ENCODE measurements at places on chromosomes 2 and 18. TPM values are rescaled to one million over a fixed set of nuclear protein-coding genes. Genes with fewer than 3 reads are reported as not detected.

WDR43 gene
- total RNA-seq = 129 TPM

POU3F3 gene
- not detected for total RNA-seq

DNA sequence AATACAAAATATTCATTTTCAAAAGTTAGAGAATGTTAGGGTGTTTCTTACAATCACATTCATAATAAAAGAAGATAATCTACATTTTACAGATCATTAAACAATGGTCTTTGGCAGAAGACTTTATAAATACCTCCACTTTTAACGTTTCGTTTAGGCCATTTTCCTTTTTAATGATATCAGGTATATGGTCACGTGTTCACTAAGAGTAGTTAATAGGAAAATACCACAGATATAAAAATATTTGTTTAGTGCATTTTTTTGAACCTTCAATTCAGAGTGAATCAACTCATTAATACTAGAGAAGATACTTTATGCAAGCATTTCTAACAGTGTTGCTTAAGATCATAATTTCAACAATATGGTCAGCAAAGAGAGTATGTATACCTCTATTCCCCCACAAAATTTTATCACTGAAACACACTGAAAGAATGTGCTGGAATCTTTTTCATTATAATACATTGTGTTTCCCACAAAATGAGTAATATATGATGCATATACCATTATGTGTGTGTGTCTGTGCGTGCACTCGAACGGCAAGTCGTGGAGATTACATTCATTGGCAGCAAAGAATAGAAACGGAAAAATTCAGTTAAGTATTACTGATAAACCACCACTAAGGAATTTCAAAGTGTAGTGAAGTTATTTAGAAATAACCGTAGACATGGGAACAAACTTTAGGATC lies 319.9 kb upstream of the THUMPD2 start:
- H3K4me3 ChIP-seq = no peak overlapping the region
- no peak overlapping the region for H3K27ac ChIP-seq
- H3K4me1 ChIP-seq = no peaks in the 10 kb centered on the region
- no peaks in the 10 kb centered on the region for H3K27me3 ChIP-seq
- H3K36me3 ChIP-seq = no peaks in the 10 kb centered on the region

DNA sequence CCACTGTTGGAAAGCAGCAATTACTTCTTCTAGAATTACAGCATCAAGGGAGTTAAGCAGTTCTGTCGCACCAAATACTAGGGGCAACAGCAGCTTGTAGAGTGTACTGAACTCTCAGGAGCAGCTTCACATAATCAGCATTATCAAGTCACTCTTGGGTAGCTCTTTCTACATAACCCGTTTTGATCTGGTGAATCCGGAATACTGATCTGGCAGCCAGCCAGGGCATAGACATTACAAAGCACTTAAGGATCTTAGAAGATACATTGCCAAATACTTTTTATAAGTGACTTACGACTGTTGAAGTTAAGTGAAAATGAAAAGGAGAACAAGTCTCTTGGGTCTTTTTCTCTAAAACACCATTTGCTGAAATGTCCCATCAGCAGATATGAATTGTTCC lies 73.2 kb upstream of the NETO1 start:
- H3K27ac ChIP-seq = no peak overlapping the region
- DNase-seq = no peak
- H3K4me1 ChIP-seq = no peaks in the 10 kb centered on the region
- H3K4me3 ChIP-seq = no peak overlapping the region
- H3K36me3 ChIP-seq = no peaks in the 10 kb centered on the region

- H3K27ac ChIP-seq = no peak overlapping the region
- H3K4me3 ChIP-seq = no peak overlapping the region
- H3K36me3 ChIP-seq = no peaks in the 10 kb centered on the region
- DNase-seq = no peak
- H3K27me3 ChIP-seq = peaks cover 3% of the 10 kb centered on the region
These were observed 67.1 kb downstream of the CERKL start for GRCh38 chr2:181589779-181590178.

- no peak overlapping the region for H3K27ac ChIP-seq
- DNase-seq = no peak
- peaks cover 3% of the 10 kb centered on the region for H3K27me3 ChIP-seq
- no peak overlapping the region for H3K4me3 ChIP-seq
- peaks cover 28% of the 10 kb centered on the region for H3K4me1 ChIP-seq
These were observed 28.9 kb upstream of the RNF152 start for GRCh38 chr18:61921621-61922235.

OTOS gene
- not detected for total RNA-seq

DNA sequence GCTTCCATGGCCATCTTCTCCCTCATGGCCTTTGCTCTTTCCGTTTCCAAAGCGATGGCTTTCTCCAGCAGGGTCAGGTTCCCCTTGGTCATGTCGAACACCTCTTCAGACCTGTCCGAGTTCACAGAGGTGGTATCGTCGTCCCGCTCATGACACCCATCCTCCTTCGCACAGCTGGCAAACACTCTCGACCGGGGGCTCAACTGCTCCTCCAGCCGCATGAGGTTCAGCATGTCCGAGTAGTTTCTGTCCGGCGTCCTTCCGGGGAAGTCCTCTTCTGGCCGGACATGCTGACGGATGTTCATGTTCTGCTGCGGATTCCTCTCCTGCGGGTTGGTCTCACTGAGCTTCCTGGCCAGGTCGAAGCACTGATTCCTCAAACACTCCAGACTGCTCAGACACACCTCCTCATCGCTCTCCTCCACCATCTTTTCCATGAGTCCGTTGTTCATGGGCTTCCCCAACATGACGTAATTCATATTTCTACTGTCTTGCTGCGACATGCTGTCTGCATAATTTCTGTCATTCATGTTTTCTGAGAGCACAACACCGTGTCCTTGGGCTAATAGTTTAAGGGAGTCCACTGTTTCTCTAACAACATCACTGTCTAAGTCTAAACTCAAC lies 178.2 kb upstream of the PXDN start:
- H3K36me3 ChIP-seq = no peaks in the 10 kb centered on the region
- H3K27me3 ChIP-seq = no peaks in the 10 kb centered on the region
- no peak for DNase-seq
- H3K27ac ChIP-seq = no peak overlapping the region
- no peaks in the 10 kb centered on the region for H3K4me1 ChIP-seq

CMPK2 gene
- total RNA-seq = 3.2 TPM

TIA1 gene
- 93.8 TPM for total RNA-seq

GRCh38 chr2:54956111-54956627 lies 94.1 kb downstream of the RTN4 start:
- H3K4me1 ChIP-seq = peaks cover 4% of the 10 kb centered on the region
- H3K27ac ChIP-seq = no peak overlapping the region
- no peak for DNase-seq
- no peaks in the 10 kb centered on the region for H3K27me3 ChIP-seq
- no peaks in the 10 kb centered on the region for H3K36me3 ChIP-seq
- no peak overlapping the region for H3K4me3 ChIP-seq

DNA sequence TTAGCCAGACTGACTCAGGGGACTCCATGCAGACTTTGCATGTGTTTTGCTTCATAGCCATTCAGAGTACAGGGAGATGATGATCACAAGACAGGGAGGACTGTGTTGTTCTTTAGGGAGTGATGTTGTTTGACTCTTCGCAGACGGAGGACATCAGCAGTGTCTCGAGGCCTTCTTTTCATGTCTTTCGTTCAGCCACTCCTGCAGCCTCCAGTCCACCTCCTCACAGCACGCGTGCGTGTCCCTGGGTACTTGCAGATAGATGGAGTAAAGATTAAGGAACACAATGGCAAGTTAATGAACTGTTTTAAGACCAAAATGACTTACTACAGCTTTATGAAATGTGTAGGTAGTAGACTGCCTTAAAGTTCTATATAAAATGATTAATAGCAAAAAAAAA lies 114.7 kb downstream of the MAP4K4 start:
- no peak overlapping the region for H3K27ac ChIP-seq
- H3K4me3 ChIP-seq = no peak overlapping the region
- peaks cover 54% of the 10 kb centered on the region for H3K4me1 ChIP-seq
- H3K36me3 ChIP-seq = peaks cover 12% of the 10 kb centered on the region
- DNase-seq = no peak

DNA sequence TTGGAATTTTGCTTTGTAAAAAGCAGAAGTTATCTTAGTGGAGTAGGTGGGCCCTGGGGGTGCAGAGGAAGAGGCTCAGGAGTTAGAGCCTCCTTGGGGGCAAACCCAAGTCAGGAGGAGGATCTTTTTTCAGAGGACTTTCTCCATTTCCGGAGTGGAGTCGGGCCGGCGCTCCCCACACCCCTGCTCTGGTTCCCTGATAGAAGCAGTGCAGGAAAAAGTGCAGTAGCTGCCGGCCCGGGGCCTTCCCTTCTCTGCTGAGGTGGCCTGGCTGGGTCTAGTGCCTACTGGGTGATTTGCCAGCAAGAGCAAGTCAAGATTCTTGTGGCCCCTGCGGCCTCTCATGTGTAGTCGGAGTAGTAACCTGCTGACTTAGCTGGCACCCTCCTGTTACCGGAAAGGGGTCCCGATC lies 124.2 kb upstream of the HS6ST1 start:
- DNase-seq = no peak
- no peaks in the 10 kb centered on the region for H3K4me1 ChIP-seq
- no peak overlapping the region for H3K27ac ChIP-seq

KCNG3 gene
- 2.1 TPM for total RNA-seq

DNA sequence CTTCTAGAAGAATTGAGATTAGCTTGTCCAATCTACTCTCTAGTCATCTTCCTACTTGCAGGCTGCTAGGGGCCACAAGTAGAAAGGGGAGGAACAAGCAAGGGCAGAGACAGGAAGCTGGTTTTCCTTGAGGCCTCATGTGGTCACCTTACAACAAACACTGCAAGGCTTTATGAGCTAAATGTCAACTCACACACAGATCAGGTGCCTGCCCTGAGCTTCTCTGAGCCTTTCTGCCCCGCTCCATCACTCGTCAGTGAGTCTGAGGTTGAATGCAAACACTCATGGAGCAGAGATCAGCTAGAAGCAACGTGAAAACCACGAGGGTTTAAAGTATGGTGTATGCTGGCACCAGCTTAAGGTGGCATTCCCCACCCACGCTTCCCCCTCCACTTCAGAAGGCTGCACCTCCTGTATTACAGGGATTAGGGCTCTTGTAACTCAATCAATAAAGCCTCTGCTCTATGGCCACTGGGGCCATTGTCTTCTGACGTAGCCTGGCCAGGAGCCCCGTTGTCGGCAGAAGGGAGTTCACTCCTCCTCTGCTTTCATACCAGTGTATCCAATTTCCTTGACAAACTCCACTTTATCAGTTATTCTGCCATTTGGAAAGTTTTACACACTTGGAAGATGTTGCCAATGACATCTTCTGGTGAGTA lies 5.4 kb upstream of the CRYGC start:
- no peaks in the 10 kb centered on the region for H3K27me3 ChIP-seq
- H3K4me3 ChIP-seq = no peak overlapping the region
- H3K36me3 ChIP-seq = no peaks in the 10 kb centered on the region
- peak overlapping the region; percentile 35 for H3K27ac ChIP-seq
- DNase-seq = peak; percentile 53
- H3K4me1 ChIP-seq = peaks cover 10% of the 10 kb centered on the region

ERMN gene
- total RNA-seq = 0.87 TPM

DNA sequence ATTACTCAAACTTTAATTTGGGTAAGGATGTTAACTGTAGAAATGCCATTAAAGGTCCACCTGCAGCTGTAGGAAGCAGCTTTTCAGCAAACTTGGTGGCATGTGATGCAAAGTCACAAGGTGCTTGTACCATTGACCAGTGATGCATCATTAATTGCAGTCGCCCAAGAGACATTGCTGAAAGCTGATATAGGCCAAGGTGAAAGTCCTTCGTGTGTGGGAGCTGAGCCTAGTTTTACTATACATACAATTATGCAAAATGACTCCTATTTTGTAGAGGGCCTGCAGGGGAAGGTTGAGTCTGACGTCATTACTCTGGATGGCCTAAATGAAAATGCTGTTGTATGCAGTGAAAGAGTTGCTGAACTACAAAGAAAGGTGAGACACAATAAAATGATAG lies 40.5 kb downstream of the ALMS1 start:
- no peak for DNase-seq
- H3K4me3 ChIP-seq = no peak overlapping the region
- no peak overlapping the region for H3K27ac ChIP-seq
- H3K4me1 ChIP-seq = no peaks in the 10 kb centered on the region

OR6B2 gene
- not detected for total RNA-seq

MBP gene
- total RNA-seq = 39.9 TPM

- H3K4me3 ChIP-seq = no peak overlapping the region
- no peak overlapping the region for H3K27ac ChIP-seq
- H3K27me3 ChIP-seq = no peaks in the 10 kb centered on the region
- DNase-seq = no peak
- H3K36me3 ChIP-seq = no peaks in the 10 kb centered on the region
These were observed 65.4 kb downstream of the SMAD7 start for GRCh38 chr18:48885266-48885923.

TEX44 gene
- total RNA-seq = not detected

DNA sequence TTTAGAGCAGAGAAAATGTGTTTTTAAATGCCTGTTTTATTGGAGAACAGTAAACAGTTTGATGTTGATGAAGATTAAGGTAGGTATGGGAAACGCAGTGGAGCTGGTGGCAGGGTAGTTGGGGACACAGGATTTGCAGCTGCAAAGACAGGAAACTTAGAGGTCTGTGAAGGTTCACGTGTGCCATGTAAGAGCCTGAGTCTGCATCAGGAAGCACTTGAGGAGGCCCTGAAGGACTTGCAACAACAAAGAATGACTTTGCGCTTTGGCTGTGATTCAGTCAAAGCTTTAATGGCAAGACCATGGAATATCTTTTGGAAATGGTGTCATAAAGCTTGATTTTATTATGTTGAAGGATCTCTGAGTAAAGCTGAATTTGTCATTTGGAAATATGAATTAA lies 347.6 kb upstream of the KCNJ3 start:
- H3K27me3 ChIP-seq = no peaks in the 10 kb centered on the region
- no peaks in the 10 kb centered on the region for H3K4me1 ChIP-seq
- DNase-seq = no peak
- no peak overlapping the region for H3K27ac ChIP-seq
- no peaks in the 10 kb centered on the region for H3K36me3 ChIP-seq

- no peak overlapping the region for H3K4me3 ChIP-seq
- no peaks in the 10 kb centered on the region for H3K36me3 ChIP-seq
- no peaks in the 10 kb centered on the region for H3K27me3 ChIP-seq
- no peak overlapping the region for H3K27ac ChIP-seq
These were observed 110.4 kb downstream of the MAP2 start for GRCh38 chr2:209534228-209534627.

COPS8 gene
- total RNA-seq = 51.5 TPM

CYS1 gene
- total RNA-seq = 0.11 TPM

TCF7L1 gene
- not detected for total RNA-seq

DNA sequence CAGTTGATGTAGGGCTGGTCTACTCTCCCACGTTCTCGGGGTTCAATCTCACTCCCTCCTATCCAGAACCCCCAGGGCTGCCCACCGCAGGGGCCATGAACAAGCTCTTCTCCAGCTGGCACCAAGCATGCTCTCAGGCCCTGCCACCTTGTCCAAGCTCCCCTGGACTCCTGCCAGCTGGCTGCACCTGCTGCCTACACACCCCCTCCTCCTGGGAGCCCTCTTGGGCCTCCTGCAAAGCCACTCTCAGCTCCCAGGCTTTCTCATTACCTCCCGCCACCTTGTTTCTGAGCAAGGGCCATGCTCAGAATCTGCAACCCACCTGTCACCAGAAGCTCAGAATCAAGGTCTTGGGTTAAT lies 56.0 kb downstream of the HDAC4 start:
- no peak overlapping the region for H3K27ac ChIP-seq
- no peak for DNase-seq
- H3K4me1 ChIP-seq = peaks cover 16% of the 10 kb centered on the region
- H3K27me3 ChIP-seq = no peaks in the 10 kb centered on the region
